ENCODE measurements at places on chromosomes 1 and 21. TPM values are rescaled to one million over a fixed set of nuclear protein-coding genes. Genes with fewer than 3 reads are reported as not detected.

DNA sequence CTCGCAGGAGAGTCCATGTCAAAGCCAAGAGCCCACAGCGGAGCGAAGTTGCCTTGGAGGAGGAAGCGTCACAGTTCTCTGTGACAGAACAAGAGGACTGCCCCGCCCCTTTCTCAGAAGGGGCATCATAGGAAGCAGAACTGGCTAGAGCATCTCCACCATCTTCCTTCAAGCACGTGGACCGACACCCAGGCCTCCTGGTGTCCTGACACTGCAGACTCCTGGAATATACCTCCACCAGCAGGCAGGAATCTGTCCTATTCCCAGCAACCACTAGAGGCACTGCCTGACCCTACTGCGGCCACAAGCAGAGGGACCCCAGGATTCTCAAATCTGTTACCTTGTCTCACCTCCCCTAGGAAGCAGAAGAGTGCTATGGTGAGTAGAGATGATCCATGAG lies 37.8 kb downstream of the GPA33 start:
- no peak overlapping the region for H3K27ac ChIP-seq
- no peaks in the 10 kb centered on the region for H3K36me3 ChIP-seq
- no peaks in the 10 kb centered on the region for H3K27me3 ChIP-seq
- no peaks in the 10 kb centered on the region for H3K4me1 ChIP-seq

Gene SLC9C2
- total RNA-seq = not detected

DNA sequence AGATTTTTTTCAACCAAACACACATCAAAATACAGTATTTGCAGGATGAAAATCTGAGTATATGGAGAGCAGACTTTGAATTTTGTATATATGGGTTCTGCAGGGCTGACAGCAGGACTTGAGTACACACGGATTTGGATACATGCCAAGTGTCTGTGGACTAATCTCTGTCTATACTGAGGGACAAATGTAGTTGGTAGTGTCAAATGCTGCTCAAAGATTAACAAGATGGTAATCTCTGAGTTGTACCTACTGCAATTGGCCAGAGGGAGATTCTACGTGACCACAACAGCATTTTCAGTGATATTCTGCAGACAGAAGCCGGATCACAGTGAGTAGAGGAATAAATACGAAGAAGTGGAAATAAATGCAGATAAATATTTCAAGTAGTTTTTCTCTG lies 43.4 kb downstream of the SHCBP1L start:
- DNase-seq = no peak
- H3K36me3 ChIP-seq = no peaks in the 10 kb centered on the region
- H3K27ac ChIP-seq = no peak overlapping the region
- H3K4me1 ChIP-seq = no peaks in the 10 kb centered on the region
- H3K4me3 ChIP-seq = no peak overlapping the region
- H3K27me3 ChIP-seq = peaks cover 5% of the 10 kb centered on the region

Gene DCAF8
- total RNA-seq = 200 TPM

DNA sequence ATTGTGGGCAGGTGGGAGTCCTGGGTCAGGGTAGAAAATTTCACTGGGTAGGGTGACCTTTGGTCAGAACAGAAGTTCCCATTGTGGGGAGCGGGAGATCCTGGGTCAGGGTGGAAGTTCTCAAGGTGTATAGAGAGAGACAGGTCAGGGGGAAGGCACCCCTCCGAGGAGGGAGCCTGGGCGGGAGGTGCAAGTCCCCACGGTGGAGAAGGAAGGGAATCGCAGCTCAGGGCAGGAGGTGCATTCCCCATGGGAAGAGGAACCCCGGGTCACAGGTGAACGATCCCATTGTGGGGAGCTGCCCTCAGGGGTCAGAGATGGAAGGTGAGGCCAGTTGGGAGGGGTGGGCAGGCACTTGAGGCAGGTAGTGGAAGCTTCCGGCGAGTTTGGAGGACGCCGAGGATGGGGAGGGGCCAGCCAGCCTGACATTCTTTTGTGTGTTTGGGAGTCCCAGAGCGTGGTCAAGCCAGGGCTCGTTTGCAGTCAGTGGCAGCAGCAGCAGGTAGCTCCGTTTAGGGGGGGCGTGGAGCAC lies 637 bp downstream of the LYPLA2 start:
- peaks cover 24% of the 10 kb centered on the region for H3K4me1 ChIP-seq
- H3K36me3 ChIP-seq = peaks cover 44% of the 10 kb centered on the region
- H3K27ac ChIP-seq = peak overlapping the region; percentile 88
- H3K27me3 ChIP-seq = no peaks in the 10 kb centered on the region
- no peak for DNase-seq
- H3K4me3 ChIP-seq = peak overlapping the region; percentile 97

DNA sequence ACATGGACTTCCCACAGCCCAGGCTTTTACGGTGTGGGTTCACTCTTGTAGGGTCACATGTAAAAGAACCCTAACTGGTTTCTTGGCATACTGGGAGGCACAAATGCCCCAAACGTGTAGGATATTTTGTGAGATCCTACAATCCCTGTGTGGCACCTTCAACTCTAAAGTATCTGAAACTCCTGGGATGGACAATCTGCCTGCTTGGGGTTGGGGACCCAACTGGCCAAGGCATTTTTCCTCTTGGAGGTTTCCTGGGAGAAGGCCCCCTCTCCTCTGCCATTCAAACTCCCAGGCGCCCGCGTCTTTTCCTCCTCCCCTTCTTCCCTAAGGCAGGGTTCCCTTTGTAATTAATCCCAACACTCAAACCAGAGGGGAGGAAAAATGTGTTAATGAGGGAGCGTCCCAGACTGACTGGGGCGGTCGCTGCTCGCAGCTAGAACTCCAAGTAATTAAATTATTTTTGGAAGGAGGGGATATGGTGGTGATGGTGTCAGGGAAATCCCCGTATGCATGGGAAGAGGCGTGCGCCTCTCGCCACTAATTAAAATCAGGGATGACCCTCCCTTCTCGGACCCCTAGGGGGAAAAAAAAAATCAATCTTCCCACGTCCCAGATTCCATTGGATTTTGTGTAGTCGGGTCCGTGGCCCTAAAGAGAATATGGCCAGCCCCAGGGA lies 681 bp upstream of the VANGL2 start:
- H3K27ac ChIP-seq = no peak overlapping the region
- H3K36me3 ChIP-seq = no peaks in the 10 kb centered on the region
- DNase-seq = no peak
- peak overlapping the region; percentile 89 for H3K4me3 ChIP-seq
- peaks cover 8% of the 10 kb centered on the region for H3K27me3 ChIP-seq

DNA sequence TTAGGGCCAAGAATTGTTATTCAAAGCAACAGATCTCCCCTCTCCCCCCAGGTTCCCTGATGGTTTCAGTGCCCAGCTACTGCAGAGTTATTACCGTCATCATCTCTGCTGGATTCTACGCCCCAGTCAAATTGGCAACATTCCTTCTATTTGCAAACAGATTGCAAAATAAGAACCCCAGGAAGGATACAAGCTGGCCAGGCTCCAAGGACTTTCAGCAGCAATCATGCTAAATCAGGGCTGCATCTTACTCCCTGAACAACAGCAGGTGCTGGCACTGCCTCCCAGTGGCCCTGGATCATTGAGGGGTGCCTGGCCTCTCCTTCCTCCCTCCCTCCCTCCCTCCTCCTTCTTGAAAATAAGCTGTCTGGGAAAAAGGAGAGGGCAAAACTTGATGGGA lies 521.6 kb upstream of the BEND5 start:
- H3K36me3 ChIP-seq = no peaks in the 10 kb centered on the region
- no peak overlapping the region for H3K27ac ChIP-seq
- no peaks in the 10 kb centered on the region for H3K27me3 ChIP-seq
- H3K4me1 ChIP-seq = no peaks in the 10 kb centered on the region
- DNase-seq = peak; percentile 14

GRCh38 chr1:76576876-76577524 lies 290.3 kb upstream of the ST6GALNAC5 start:
- H3K36me3 ChIP-seq = no peaks in the 10 kb centered on the region
- no peaks in the 10 kb centered on the region for H3K27me3 ChIP-seq
- H3K4me3 ChIP-seq = no peak overlapping the region
- no peak for DNase-seq
- H3K4me1 ChIP-seq = no peaks in the 10 kb centered on the region

DNA sequence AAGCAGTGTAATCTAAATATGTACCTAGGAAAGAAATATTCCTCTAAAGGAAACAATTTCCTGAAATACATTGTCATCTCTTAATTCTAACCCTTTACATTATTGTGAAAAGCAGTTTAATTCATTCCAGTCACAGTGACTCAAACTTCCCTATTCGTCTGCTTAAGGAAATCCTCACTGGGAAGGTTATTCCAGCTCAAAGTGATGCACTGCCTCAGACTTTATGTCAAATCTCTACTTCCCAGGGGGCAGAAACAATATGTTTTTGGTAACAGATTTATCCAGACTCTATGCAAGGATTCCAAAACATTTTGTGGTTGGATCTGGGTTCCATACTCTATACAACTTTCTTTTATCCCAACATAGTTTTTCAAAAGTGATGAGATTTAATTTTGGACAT lies 145.2 kb downstream of the NTMT2 start:
- no peak overlapping the region for H3K27ac ChIP-seq
- H3K27me3 ChIP-seq = no peaks in the 10 kb centered on the region
- no peak for DNase-seq
- no peaks in the 10 kb centered on the region for H3K36me3 ChIP-seq
- H3K4me3 ChIP-seq = no peak overlapping the region

DNA sequence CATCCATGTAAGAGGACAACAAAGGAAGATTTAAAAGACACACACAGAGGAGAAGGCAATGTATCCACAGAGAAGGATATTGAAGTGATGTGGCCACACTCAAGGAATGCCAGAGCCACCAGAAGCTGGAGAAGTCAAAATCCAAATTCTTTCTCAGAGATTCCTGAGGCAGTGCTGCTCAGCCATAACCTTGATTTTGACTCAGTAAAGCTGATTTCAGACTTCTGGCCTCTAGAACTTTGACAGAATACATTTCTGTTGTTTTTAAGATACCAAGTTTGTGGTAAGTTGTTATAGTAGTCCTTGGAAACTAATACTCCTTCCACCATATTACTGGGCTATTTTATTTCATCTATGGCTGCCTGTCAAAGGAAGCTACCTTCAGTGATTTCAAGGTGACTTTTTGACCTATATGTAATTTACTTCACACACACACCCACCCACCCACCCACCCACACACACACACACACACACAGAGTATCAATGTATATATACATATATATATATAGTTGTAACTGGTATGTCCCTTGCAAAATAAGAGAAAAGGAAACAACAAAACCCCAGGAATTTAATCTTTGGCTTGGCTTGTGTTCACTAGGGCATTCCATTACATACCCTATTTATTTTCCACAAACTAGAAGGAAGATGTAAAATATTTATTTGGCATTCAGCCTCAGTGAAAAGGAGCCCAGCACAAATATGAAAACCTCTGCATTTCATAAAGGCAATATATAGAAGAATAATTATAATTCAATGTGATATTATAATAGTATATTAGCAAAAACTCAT lies 142.1 kb upstream of the PTGFR start:
- no peak overlapping the region for H3K27ac ChIP-seq
- no peak for DNase-seq
- no peaks in the 10 kb centered on the region for H3K27me3 ChIP-seq
- no peak overlapping the region for H3K4me3 ChIP-seq
- H3K36me3 ChIP-seq = no peaks in the 10 kb centered on the region
- no peaks in the 10 kb centered on the region for H3K4me1 ChIP-seq
